ENCODE measurements at places on chromosomes 4 and X.
A peak's percentile ranks its signal among the peaks of the same experiment; 100 is the strongest.

GRCh38 chr4:47462799-47463234 is 685 bp downstream of the COMMD8 start:
- peak; percentile 24 for DNase-seq

DNA sequence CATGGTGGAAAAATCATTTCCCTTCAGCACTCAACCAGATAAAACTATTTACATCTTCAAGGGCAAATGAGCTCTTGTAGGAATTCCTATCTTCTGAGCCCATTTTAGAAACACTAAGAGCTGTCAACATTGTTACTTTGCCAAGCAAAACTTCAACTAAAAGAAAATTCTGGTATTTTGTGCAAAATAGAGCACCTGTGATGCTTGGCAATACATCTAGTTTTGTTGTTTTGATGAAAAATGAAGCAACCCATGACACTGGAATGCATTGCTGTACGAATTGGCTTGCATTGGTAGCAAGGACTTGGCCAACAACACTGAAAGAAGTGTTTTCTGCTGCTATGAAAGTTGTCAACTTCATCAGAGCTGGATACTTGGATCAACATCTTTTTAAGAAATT is 194.4 kb downstream of the COX18 start:
- DNase-seq = no peak

DNA sequence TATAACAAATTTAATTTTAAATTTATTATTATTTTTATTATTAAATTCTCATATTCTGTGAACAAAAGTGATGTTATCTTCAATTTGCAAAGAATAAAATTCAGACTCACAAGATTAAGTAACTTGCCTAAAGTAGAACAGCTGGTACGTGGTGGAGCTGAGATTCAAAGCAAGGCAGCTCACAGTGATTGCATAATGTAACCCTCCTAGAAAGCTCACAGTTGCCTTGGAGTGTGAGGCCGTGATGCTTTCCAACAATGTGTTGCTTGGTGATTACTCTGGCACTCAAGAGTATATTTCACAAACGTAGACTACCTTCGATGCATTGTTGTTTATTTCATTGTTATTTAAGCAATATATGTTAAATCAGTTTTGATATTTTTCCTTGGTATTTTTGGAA is 1039.2 kb upstream of the PABPC4L start:
- no peak for DNase-seq

DNA sequence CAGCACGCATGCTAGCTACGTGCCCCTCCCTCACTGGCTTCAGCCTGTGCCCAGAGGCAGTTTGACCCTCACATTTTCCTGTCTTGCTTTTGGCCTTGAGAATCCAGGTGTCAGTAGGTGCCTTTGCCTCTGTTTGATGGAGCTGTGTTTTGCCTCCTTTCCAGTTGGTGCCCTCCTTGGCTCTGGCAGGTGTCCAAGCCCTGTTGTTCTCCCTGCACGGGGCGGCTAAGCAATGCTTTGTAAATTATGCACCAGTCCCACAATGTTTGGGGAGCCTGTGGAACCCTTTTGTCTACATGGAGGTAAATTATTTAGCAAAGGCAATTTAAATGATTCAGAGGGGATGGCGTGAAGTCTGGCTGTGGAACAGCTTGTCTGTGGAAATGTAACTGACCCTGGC is 202.9 kb upstream of the BOD1L1 start:
- no peak for DNase-seq

- no peak for DNase-seq
Measured at GRCh38 chrX:2371026-2371711, 129.6 kb downstream of the DHRSX start.

DNA sequence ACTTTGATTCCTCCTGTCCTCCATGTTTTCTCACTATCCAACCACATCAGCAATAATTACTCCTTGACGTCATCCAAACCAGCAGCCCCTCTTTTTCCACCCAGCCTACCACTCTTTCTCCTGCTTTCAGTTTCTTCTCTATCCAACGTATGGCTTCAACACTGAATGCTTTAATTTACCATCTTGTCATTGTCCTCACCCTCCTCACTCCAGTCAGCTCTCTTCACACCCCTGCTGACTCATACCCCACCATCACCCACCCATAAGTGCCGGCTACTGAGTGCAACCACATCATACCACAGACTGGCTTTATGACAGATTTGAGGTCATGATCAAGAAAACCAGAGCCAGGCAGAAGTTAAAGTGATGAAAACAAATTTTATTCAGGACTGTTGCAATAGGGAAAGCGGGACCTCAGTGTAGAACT is 9.8 kb upstream of the ANXA5 start:
- DNase-seq = no peak

DNA sequence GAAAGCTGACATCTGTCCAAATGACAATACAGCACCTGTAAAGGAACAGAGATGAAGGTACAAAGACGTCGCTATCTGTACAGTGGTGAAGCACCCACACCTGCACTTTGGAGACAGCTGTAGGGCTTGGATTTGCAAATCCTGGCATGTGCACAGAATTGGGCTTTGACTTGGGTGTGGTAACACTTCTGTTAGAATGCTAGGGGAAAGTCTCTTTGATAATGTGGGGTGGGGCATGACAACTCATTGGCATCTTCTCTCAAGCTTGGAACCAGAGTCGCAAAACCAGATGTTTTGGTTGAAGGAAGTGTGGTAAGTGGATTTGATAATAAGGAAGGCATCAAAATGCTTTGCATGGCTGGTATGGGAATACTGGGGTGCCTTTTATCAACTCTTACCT is 55.5 kb downstream of the VCX3B start:
- DNase-seq = no peak

- DNase-seq = peak; percentile 11
Measured at GRCh38 chr4:89158884-89159503, 47.7 kb downstream of the TIGD2 start.

- DNase-seq = no peak
Measured at GRCh38 chr4:41095192-41095872, 119.0 kb downstream of the APBB2 start.

- no peak for DNase-seq
Measured at GRCh38 chr4:95409750-95410149, 139.0 kb downstream of the UNC5C start.

- DNase-seq = no peak
Measured at GRCh38 chr4:1337376-1337831, 9.6 kb upstream of the UVSSA start.

DNA sequence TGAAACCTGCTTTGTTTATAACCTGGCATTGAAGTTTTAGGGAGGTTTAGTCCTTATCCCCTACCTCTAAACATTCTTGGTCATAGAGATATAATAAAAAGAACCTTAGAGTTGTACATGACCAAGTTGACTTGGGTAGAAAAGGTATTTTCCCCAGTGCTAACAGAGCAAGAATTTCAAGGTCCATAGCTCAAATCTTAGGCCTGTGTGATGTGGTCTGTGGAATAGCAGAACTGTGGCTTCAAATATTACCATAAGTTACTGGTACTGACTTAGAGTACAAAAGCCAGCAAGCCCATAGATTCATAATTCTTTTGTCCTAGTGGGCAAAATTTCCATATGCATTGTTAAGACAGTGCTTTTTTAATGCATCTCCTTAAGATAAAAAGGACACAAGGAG is 91.2 kb downstream of the GPRIN3 start:
- DNase-seq = no peak
